ENCODE measurements at places on chromosomes 6 and 20.

DNA sequence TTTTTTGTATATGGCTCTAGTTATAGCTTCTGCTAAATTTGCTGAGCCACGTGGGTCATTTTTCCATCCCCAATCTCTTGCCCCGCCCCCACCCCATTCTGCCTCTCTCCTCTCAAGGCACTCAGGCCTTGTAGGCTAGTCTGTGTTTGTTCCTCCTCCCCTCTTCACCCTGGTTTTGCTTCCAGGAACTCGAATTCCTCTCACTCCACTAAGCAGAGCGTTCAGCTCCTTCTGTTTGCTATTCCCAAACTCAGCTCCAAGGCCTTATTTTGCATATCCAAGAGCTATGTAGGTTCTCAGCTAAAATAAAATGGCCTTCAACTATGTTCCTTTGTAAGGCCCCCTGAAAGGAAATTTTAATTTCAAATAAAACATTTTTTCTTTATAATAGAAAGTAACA lies 1293.7 kb downstream of the EPHA7 start:
- DNase-seq: no peak

DNA sequence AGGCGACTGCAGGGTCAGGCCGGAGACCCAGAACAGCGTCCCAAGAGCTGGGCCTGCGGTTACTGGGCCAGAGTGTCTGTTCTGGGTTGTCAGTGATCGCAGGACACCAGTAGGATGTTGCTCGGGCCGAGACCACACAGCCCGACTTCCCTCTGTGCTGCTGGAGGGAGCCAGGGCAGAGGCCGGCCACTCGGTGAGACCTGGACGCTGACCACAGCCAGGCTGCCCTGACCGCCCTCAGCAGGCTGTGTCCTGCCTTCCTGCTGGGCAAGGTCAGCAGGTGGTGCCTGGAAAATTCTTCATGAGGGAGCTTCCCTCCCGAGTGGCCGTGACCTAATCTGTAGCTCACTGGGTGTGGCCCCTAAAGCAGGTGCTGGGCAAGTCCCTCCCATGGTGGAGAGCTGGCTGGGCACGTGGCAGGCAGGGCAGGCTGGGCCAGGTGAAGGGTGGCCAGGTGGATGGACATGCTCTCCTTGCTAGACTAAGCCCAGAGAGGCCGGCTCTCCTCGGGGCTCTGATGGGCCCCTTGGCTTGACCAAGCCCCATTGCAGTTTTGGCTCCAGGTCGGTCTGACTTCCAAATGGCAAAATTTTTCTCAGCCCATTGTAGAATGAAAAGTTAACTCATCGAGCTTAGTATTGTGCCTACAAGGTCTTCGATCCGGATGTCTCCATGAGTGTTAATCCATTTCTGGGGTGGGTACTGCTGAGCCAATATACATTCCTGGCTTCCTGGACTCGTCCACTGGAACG lies 1.9 kb downstream of the SLCO4A1 start:
- no peak for DNase-seq

DNA sequence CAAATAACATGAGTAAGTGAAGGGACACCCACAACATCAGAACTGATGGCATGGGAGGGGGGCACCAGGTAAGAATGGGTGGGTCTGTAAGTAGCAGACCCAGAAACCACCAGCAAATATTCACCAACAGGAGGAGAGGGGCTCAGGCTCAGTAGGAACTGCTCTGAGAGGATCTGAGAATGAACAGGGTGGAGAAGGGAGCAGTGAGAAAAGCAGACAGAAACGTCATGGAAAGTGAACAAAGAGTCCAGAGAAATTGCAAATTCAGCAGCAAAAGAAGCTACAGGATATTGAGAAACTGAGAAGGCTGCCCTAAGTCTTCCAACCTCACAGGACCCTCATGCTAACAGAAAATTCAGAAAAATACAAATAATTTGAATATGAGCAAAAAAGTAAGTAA lies 121.3 kb downstream of the KIF16B start:
- DNase-seq: no peak

DNA sequence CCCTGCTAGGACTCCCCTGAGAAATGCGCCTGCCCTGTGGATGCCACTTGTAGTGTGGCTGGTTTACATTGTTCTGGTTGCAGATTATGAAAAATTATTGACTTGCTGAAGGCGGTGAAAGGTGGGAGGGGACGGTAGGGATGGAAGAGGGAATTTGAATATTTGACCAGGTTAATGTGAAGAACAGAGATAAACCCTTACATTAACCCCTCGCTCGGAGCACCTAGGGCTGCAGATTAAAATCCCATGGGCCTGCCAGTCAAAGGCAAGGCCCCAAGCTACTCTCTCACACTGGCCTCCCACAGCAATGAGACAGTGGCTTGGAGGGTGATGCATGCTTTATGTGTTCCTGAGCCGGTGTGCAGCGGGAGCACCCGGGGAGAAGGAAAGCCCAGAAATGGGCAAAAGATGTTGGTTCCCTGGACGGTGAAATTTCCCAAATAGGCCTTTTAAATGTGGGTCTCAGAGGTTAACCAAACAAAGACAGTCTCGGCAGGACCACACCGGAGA lies 2.5 kb downstream of the FOXF2 start:
- DNase-seq: no peak

DNA sequence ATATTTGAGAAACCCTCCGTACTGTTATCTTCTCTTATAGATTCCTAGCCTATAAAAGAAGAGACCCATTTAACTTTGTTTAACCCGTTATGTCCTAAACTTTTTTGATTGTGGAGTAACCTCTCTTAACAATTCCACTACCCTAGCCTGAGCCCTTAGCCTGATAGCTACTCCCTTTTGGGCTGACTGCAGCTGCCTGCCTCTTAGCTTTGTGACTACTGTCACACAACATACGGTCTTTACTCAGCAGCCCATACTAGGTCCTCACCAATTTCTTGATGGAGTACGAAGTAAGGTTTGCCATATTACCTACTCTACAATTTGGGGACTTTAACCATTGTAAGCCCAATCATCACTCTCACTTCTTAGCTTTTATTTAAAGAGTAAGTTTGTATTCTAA lies 72.7 kb downstream of the QRSL1 start:
- no peak for DNase-seq

- no peak for DNase-seq
These were observed 2.0 kb downstream of the FGD2 start for GRCh38 chr6:37007340-37008043.

DNA sequence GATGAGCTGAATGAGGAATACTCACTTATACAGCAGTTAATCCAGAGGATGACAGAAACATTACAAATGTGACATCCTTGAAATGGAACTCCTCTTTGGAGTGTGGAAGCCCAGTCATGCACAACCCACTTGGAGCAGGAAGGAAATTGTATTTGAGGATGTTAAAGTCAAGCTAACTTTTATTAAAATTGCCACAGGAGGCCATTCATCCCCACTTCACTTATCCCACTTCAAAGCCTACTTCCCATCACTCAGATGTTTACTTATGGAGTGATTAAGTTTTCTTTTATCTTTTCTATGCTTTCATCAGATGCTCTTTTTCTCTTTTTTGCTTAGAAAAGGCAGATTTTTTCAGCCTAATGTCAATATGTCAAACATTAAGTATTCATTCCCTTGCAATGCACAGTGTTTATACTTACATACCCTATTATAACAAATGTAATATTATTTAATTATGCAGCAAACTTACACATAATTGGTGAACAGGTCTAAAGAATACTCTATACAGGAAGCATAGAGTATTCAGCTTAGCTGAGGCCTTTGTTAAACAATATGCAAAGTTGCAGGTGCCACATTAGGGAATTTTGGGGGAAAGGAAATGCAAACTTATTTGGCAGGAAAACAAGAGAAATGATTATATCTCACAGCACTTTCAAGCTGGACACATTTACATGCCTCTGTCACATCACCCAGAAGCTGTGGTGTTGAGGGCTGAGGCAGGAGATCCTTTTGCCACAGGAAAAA lies 148.9 kb downstream of the KHDC1L start:
- DNase-seq: no peak

- no peak for DNase-seq
These were observed 262.0 kb downstream of the CDC5L start for GRCh38 chr6:44649365-44650025.

DNA sequence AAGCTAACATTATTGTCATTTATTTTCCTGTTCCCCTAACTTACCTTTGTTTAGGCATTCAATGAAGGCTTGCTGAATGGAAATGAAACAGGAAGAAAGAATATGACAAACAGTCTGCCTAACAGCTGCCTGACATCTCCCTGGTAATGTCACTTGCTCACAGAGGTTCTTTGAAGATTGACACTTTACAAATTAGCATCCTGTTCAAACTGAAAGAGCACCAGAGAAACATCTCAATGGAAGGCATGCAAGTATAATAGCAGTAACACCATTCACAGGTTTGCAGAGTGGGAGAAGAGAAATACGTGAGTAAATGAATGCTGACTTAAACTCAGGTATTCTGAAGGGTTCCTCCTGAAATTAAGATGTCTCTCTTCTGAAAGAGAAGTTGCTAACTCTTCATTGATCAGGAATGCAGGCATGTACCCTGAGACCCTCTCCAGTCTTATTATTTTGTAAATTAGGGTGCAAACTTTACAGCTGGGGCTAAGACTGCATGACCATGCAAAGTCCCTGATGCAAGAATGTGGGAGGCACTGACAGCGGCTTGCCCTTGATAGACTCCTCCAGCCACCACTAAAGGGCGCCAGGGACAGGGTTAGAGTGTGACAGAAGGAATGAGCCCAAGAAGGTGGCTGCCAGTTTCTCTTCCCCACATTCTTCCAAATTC lies 1.3 kb upstream of the SMLR1 start:
- DNase-seq: no peak

GRCh38 chr6:23523771-23524170 lies 602.2 kb upstream of the NRSN1 start:
- DNase-seq: no peak

- no peak for DNase-seq
These were observed 239.2 kb downstream of the SYNDIG1 start for GRCh38 chr20:24708411-24709295.

GRCh38 chr6:10269814-10270472 lies 144.9 kb downstream of the TFAP2A start:
- DNase-seq: no peak

DNA sequence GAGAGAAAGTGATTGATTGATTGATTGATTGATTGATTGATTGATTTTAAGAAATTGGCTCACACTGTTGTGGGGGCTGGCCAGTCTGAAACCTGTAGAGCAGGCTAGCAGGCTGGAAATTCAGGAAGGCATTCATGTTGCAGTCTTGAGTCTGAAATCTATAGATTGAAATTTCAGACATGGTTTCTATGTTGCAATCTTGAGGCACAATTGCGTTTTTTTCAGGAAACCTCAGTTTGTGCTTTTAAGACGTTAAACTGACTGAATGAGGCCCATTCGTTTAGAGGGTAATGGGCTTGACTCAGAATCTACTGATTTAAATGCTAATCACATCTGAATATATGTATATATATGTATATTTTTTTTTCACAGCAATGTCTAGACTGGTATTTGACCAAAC lies 106.3 kb downstream of the STXBP5 start:
- DNase-seq: no peak

DNA sequence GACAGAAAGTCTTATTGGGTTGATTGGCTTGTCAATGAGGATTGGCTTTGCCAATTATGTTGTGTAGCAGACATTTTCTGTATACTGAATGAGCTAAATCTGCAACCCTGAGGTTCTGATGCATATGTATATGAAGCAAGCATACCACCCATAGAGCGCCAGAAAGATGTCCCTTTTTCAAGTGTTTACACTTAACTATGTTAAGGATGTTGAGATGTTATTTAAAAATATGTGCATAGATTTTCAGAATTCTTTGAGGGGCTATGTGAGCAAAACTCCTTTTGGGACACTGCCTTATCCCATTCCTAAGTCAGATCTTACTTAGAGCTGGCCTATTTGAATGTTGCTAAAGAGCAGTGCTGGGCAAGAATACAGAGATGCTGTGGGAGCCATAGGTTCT lies 1.9 kb downstream of the AIG1 start:
- no peak for DNase-seq

DNA sequence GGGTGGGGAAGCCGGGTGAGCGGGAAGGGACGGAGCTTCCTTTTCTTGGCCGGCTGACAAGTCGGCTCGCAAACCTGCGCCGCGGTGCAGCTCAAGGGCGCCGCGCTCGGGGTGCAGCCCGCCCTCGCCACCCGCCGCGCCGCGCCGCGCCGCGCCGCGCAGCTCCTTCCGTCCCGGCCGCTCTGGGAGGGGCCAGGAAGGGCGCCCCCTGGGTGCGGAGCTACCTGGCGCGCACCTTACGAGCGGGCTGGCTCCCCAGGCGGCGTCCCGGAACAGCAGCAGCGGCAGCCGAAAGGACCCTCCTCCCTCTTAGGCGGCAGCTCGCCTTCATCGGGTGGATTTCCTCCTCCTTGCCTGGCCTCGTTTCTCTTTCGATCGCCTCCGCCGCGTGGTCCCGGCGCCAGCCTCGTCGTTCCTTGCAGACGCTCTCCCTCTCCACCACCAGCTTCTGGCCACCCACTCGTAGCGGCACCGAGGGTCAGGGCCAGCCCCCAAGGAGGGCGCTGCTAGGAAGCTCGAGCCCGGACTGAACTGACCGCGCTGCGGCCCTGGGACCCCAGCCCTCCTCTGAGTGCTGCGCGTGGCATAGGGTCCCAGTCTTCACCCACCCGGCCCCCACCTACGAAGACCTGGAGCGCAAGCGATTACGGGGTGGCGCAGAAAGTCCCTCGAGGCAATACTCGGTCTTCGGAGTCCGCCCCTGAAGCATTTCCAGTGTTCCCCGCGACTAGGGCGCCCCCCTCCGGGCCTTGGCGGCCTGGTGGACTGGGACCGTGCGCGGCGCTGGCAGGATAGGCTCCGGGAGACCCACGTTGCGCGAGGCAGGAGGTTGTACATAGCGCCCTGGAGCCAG lies at the start of gene MAP3K5:
TSS of gene MAP3K5 (minus strand) at position 68 of the 853 bp plus-strand sequence. CDS start 320 bp downstream, outside the sequence.
- peak; percentile 97 for DNase-seq

DNA sequence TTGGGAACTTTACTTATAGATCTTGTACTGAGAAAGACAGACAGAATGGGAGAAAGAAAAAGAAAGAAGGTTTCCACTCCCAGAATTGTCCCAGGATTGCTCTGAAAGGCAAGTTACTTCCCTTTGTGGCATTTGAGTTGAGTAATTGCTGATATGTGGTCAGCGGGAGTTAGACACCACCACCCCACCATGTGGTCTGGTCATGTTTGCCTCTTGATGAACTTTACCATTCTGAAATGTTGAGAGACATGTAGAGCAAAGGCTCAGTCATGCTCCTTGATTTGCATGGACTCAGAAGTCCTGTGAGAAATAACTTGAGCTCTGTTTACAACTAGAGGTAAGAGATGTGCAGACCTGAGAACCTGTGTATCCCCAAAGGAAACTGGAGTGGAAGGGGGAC lies 17.1 kb downstream of the TCF21 start:
- DNase-seq: no peak

DNA sequence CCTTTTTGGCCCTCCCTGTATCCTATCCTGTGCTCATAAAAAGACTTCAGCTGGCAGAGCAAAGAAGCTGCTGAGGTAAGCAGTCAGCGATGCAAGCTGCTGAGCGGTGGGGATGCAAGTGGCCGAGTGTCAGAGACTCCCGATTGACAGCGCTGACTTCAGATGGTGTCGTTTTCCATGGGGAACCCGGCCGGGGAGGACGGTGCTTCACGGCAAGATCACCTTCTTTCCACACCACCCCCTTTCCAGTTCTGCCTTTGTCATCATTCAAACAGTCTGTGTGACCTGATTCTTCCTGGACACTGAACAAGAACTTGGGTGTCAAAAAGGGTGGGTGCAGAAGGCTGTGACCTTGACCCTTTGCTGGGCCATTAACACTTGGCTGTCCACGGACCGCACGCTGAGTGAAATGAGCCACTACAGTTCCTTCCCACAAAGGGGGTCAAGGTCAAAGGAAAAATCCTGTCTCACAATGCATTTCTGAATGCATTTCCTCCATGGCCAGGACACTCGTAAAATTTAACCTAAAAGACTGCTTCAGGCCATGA lies 52.9 kb upstream of the UNC93A start:
- no peak for DNase-seq
